Activated CD4-positive, alpha-beta T cell treated with anti-CD3 and anti-CD28 coated beads for 48 hours (primary cell): ENCODE measurements at places on chromosomes 7 and 10.

DNA sequence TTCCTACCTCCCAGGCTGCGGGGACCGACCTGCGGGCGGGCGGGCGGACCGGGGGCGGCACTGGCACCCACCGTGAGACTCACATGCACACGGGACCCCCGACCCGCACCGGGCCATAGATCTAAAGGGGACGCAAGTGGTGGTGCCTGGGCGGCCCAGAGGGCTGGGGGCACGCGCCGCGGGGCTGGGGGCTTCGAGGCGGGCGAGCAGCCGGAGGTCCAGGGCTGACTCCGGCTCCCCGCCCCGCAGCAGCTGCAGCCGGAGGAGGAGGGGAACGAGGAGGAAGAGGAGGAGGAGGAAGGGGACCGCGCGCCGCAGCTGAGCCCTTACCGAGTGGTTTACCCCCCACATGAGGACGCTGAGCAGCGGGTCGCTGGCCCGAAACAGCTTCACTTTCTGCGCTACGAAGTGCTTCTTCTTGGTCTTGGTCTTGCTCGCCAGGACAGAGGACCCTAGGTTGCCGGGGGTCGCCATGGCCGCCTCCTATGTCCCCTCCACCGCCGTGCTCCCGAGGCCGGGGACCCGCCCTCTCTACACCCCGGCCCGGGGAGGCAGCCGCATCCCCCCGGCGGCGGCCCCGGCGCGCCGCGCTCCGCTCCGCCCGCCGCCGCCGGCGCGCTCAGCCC, 412 bp downstream of the PIP4K2A start:
- DNase-seq = peak; percentile 52

DNA sequence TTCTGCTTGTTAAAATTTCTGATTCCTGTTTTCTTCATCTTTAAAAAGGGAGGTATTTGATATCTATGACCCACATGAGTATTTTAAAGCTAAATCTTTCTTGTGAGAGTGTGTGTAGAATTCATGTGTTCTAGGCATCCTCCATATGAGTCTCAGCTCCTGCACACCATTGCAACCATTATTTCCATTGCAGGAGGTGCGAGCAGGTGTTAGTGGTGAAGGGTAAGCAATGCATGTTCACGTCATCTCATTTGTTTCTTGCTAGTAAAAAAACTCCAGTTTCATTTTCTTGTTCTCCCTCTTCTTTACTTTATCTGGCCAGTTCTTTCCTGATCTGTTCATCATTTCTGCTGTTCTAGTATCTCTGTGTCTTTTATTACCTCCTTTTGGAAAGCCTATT, 100.5 kb downstream of the ADRA2A start:
- DNase-seq = no peak

- DNase-seq = no peak
Measured at GRCh38 chr7:94398841-94399240, 4.1 kb downstream of the COL1A2 start.

DNA sequence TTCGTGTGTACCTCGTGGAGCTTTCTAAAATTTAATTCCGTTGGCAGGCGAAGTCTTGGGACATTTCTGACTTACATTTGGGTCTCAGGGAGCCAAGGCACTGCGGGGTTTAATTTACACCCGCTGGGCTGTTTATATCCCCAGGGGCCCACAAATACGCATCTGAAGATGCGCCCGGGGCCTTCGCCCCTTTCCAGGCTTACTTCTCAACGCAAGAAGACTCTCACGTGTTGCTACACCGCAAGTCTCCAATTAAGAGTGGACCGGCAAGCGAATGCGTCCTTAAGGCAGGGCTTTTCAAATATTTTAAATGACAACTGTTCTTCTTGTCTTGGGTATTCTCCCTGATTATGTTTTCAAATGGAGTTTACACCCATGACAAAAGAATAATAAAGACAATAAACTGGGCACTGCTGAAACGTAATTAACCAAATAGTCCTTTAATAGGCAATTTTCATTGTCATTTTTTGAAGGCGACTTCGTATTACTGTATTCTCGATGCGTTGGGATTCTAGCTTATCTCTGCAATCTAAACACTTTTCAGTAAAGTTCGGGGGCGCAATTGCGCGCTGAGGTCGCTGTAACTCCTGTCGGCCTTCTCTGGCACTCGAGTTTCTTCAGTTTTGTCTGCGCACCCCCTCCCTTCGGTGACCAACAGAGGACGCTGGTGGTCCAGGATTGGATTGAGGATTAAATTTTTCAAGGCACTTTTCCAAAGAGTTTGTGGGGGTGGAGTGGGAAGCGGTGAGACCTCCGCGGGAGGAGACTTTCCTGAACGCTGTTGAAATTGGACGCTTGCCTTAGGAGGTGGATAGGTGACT, 837 bp upstream of the IGFBP3 start:
- peak; percentile 39 for DNase-seq

DNA sequence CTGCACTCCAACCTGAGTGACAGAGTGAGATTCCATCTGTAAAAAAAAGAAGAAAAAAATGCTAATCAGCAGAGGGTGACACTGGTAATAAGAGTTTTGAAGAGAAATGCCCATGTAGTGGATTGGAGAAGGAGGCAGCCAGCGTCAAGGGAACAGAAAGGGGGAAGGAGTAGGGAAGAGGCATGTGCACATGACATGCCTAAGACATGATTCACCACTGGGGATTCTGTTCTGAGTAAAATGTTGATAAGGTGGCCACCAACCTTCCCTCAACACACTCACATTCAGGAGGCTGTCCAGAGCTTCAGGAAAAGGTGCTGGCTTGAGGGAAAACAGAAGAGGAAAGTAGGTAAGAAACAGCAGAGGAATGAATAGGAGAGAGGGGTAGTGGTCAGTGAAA, 39.9 kb downstream of the AKR1D1 start:
- no peak for DNase-seq

- no peak for DNase-seq
Measured at GRCh38 chr7:155349601-155350331, 52.1 kb downstream of the INSIG1 start.

DNA sequence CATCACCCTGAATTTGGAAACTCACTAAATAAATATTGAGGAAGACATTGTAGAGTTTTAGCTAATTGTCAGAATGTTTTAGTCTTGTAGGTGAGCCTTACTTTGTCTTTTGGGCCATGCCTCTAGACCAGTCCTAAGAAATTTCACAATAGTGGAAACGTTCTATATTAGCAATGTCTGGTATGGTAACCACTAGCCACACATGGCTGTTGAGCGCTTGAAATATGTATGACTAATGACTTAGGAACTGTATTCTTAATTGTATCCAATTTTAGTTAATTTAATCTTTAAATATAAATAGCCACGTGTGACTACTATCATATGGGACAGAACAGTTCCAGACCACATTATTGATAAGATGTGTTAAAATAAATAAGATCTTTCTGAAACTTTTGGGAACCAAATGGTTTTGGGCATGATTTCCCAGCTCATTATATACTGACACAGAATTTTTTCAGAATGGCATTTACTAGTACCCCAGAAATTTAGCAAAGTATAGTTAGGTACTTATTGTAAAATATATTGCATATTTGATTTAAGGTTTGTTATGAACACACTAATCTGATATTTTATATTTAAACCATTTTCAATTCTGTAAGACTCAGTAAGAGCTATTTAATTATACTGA, 95.0 kb downstream of the VPS50 start:
- DNase-seq = no peak

DNA sequence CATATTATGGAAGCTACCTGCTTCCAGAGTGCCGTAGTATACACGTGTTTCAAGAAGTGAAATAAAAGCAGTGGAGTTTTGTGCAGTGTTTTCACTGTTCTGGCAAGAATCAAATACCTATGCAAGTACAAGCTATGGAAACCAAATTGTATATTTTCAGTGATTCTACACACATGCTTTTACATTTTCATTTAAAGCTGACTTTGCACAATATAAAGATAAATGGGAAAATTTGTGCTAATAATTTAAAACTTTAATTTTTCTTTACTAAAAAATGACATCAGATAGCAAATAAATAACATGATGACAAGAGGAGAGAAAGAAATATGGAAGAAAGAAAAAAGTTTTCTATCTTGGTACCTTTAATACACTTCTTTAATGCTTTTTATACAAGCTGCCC, 393.7 kb upstream of the NPVF start:
- DNase-seq = no peak

- no peak for DNase-seq
Measured at GRCh38 chr10:8554574-8554973, 500.1 kb downstream of the GATA3 start.

GRCh38 chr7:107661081-107661864, 645 bp downstream of the SLC26A4 start:
- DNase-seq = peak; percentile 71
